AG09309 (cell line): ENCODE measurements at places on chromosomes 12 and 14.

DNA sequence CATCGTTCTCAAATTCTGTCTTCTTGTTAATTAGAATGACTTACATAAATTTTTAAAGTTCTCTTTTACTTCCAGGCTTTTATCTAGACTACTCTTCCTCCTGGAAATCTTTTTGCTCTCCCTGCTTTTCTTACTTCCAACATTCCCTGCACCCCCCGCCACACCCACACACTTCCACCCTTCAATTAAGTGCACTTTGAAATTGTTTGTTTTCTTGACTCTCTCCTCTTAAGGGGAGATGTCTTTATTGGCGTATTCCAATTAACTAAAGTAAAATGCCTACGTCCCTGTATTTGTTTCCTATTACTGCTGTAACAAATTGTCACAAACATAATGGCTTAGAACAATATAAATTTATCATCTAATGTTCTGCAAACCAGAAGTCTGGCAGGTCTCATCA lies 125.2 kb upstream of the KRR1 start:
- DNase-seq: no peak

DNA sequence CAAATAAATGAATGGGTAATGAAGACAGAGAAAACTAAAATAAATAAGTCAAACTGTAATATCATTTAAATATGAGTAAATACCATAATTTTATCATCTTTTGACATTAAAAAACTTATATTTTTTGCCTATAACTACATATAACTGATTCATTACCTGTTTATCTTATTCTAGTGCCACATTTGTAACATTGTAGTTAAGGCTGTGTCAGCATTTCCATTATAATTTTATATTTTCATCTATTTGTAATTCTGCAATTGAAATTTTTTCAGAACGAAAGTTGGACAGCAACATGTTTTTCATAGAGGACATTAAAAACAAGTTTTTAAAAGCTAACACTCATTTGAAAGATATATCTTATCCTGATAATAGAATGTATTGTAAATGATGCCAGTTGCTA lies 1286.5 kb downstream of the LRFN5 start:
- DNase-seq: no peak

- DNase-seq: no peak
These were observed 30.0 kb downstream of the NCKAP5L start for GRCh38 chr12:49798248-49798647.

- no peak for DNase-seq
These were observed 194.8 kb downstream of the SLC41A2 start for GRCh38 chr12:104763168-104763805.

DNA sequence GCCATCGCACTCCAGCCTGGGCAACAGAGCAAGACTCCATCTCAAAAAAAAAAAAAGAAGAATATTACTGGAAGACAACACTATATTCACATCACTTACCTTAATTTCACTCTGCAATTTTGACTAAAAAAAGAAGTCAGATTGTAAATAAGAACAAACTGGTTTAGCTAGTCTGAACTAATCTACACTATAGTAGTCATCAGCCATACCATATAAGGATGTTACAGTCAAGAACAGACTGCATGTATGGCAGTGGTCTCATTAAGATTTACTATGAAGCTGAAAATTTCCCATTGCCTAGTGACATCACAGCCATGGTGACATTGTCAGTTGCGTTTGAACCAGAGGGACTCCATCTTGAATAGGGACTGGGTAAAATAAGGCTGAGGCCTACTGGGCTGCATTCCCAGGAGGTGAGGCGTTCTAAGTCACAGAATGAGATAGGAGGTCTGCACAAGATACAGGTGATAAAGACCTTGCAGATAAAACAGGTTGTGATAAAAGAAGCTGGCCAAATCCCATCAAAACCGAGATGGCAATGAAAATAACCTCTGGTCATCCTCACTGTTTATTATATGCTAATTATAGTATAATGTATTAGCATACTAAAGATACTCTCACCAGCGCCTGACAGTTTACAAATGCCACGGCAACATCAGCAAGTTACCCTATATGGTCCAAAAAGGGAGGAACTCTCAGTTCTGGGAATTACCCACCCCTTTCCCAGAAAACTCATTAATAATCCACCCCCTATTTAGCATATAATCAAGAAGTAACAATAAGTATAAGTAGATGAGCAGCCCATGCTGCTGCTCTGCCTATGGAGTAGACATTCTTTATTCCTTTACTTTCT lies 51.2 kb downstream of the OSBPL8 start:
- no peak for DNase-seq

GRCh38 chr14:35986219-35986573 lies 160.1 kb downstream of the BRMS1L start:
- no peak for DNase-seq

DNA sequence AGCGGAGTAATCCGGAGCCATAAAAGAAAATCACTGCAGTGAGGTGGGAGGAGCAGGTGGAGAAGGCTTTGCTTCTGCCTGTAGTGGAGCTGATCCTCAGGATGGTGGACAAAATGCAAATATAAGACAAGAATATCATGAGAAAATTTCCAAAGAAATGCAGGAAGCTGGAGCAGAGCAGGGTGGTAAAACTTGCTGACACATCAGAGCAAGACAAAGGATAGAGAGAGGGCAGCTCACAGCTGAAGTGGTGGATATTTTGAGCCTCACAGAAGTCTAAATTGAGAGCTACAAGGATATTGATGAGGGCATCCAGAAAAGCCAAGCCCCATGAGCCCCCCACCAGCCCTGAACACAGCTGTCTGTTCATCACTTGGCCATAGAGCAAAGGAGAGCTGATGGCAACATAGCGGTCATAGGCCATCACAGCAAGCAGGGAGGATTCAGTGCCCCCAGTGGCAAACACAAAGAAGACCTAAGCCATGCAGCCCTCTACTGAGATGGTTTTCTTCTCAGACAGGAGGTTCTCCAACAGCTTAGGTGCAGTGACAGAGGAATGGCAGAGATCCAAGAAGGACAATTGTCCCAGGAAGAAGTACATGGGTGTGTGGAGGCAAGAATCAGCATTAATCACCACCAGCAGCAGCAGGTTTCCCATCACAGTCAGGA lies 30.0 kb upstream of the ANP32D start:
- no peak for DNase-seq

- no peak for DNase-seq
These were observed 146.6 kb downstream of the DPY19L2 start for GRCh38 chr12:63521706-63522105.
